ENCODE measurements at places on chromosomes 5 and 9.

DNA sequence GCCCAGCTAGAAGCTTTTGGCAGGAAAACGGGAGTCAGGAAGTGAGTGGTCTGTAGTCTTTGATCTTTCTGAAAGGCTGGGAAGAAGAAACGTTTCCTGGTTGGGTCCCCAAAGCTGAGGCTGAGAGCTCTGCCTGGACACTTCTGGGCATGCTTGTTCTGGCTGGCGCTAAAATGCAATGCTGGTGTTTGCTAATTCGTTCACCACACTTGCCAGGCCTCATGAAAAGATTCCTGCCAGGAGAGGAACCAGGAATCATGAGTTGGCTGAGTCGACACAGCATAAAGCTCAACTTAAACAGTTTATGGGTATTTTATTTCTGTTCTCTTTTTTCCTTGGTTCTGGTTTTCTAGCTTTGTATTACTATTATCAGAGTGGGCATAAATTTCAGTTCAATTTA, 10.7 kb upstream of the PTGR1 start:
- no peak for DNase-seq

GRCh38 chr5:157523976-157524375, 51.6 kb downstream of the ADAM19 start:
- DNase-seq: no peak

- no peak for DNase-seq
Measured at GRCh38 chr5:115599502-115599901, 2.8 kb downstream of the TICAM2 start.

DNA sequence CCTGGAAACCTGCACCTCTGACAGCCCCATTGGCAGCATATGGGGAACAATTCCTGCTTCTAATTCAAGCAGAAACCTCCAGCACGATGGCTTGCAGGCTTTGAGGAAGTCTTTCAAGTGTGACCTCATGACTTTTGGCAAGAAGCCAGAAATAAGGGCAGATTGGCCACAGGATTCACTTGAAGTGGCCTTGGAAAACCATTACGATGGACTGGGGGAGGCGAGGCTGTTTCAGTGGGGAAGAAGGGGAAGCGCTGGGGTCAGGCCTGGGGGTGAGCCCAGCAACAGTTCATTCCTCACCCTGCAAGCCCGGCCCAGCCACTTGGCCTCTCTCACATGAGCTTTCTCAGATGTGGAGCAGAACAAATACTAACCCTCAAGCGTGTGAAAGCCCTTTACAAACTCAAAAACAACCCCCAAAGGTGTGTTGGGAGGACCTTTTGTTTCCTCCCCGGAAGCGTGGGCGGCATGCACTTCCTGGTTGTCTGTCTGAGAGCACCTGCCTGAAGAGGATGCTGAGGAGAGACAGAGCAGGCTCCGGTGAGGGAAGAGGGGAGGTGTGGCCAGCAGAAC, 26.9 kb upstream of the EEIG1 start:
- DNase-seq: peak; percentile 85

GRCh38 chr5:82011761-82012160, 39.9 kb downstream of the ATG10 start:
- DNase-seq: no peak

DNA sequence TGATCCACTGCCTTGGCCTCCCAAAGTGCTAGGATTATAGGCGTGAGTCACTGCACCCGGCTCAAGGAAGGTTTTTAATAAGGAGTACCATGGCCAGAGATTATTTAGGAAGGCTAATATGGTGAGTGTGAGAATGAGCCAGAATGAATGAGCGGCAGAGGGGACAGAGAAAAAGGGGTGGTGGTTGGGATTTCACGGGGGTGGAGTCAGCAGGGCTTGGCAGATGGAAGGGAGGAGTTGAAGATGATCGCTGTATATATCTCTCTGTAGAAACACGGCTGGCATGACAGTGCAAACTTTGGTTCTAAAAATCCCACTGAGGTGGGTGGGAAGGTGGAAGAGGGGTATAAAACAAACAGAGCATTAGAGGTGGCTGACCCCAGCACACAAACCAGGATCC, 176.7 kb upstream of the TBC1D2 start:
- DNase-seq: no peak

GRCh38 chr9:101738566-101739183, at the start of gene GRIN3A:
GRIN3A (minus strand) TSS chr9:101738647; CDS start chr9:101737979, 668 bp downstream.
- no peak for DNase-seq

GRCh38 chr5:31806561-31806960, 167.6 kb downstream of the PDZD2 start:
- no peak for DNase-seq

DNA sequence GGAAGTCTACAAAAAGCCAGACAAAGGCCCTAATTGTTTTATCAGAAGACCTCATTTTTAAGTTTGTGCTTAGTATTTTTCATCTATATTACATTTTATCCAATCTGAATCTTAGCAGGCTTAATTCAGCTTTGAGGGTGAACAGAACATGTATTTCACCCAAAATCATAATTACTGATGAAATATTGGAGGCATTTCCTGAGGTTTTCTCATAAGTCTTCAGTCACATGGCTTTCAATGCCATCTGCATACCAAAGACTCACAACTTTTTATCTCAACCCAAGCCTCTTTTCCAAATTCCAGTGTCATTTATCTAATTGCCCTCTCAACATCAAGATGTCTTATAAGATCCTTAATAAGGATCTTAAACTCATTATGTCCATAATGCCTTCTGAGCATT, 150.8 kb downstream of the TTC39B start:
- DNase-seq: no peak

GRCh38 chr5:11182441-11183080, 421.5 kb upstream of the DAP start:
- DNase-seq: no peak

DNA sequence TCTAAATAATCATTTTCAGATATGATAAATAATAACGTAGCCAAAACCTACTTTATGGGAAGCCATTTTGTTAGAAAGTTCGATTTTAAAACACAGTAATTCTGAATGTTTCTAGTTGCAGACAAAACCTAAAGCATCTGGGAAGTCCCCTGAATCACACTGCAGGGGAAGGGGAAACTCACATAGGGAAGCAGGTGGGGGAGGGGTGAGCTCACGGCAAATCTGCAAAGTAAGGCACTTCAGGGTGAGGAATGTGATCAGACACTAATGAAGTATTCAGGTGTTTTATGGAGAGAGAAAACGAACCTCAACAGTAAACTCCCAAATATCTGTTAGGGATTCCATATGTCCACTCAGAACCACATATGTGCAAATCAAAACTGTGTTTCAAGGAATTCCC, 70.7 kb downstream of the EPB41L4A start:
- no peak for DNase-seq

- no peak for DNase-seq
Measured at GRCh38 chr9:73200694-73201452, 49.2 kb downstream of the ANXA1 start.

DNA sequence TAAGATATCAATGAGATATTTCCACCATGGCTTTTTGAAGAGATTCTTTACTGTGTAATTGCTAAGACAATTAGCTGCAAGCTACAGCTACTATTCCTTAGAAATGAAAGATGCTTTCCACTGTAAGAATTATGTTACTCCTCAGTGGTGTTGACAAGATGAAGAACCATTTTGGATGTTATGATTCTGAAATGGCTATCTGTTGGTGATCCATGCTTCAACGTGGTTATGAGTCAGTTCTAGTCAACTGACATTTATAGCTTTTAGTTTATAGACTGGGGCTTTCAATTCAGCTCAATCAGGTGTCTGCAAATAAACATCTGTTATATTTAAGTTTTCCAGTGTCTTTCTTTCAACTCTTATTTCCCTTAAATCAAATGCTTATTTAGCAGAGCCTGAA, 93.7 kb downstream of the SGCD start:
- no peak for DNase-seq

DNA sequence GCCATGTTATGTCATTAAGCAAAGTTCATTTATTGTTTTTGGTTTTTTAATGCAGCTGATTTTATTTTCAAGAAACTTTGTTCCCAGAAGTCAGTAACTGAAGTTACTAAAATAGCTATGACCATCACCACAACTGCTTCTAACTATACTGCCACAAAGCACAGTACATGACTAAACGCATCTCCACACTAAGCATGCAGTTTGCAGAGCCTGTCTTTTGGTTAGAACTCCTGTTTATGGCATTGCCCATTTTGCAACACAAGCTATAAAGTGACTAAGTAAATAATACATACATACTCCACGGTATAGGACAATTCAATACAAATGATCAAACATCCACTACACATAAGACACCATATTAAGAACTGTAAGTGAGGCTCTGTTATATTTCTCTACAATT, 109.7 kb downstream of the MLLT3 start:
- DNase-seq: no peak

DNA sequence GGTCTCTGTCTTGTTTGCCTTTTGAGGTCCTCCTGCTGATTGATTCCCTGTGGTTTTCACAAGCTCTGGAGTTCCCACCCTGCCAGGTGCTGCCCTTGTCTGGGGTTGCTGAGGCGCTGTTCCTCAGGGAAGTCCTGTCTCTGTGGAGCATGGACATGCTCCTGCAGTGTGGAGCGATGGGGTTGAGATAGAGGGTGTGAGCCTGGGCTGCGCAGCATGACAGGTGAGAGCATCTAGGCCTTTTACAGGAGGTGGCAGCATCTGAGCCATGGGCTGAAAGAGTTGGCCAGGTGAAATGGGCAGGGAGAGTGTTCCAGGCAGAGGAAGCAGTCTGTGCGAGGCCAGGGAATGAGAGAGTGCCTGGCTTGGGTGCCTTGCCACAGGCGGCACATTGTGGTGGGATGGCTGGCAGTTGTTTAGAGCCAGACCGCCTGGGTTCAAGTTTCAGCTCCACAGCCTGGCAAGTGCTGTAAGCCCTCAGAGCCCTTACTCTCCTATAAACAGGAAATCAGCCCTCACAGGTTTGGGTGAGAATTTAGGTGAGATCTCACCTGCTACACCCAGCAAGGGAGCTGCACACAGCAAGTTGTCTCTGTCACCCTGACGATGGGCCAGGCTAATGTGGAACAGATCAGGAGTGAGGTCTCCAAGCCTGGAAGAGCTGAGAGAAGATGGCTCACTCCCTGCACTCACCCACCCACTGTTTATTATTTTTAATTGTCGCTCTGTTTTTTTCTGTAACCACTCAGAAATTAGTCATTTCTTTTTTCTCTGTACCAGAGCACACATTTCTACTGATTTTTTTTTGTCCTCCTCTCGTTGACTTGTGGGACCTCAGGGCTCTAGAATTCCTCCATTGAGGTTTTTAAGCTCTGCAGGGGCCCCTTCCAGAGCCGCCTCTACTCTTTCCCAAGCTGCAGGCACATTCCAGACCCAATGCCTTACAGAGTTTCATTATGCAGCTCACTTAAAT, 19.6 kb downstream of the TCOF1 start:
- no peak for DNase-seq

DNA sequence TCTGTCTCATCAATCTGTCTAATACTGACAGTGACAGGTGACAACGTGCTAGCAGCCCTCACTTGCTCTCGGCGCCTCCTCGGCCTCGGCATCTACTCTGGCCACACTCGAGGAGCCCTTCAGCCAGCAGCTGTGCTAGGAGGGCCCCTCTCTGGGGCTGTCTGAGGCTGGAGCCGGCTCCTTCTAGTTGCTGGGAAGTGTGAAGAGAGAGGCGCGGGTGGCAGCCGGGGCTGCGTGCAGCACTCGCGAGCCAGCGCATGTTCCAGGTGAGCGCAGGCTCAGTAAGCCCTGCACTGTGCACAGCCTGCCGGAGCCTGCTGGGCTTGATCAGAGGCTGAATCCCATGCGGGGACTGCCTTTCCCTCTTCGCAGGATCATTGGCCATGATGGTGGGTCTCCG, 330.7 kb downstream of the CDH10 start:
- DNase-seq: no peak

- no peak for DNase-seq
Measured at GRCh38 chr5:125865166-125865815, 557.9 kb upstream of the GRAMD2B start.

GRCh38 chr5:115246361-115246991, 16.2 kb downstream of the PGGT1B start:
- DNase-seq: no peak

DNA sequence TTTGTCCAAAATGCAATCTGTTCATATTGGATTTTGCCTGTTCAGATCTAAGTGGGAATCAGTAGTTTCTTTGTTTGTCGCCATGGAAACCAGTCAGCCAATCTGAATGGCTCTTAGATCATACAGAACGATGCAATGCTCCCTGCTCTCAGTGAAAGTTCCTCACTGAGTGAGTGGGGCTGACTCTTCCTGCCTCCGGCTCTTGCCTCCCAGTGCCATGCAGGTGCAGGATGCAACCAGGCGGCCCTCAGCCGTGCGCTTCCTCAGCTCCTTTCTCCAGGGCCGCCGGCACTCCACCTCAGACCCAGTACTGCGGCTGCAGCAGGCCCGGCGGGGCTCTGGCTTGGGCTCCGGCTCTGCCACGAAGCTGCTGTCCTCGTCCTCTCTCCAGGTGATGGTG, at the start of gene PTPDC1:
Gene PTPDC1, plus strand, starts transcription at position 151 of the 400 bp plus-strand sequence. Its CDS starts 67 bp downstream, at position 218.
- no peak for DNase-seq

GRCh38 chr5:6202968-6203365, 175.4 kb downstream of the MED10 start:
- DNase-seq: no peak

GRCh38 chr5:150399524-150400211, 13.0 kb downstream of the CD74 start:
- no peak for DNase-seq

- no peak for DNase-seq
Measured at GRCh38 chr5:67147760-67148159, 48.8 kb downstream of the CD180 start.

DNA sequence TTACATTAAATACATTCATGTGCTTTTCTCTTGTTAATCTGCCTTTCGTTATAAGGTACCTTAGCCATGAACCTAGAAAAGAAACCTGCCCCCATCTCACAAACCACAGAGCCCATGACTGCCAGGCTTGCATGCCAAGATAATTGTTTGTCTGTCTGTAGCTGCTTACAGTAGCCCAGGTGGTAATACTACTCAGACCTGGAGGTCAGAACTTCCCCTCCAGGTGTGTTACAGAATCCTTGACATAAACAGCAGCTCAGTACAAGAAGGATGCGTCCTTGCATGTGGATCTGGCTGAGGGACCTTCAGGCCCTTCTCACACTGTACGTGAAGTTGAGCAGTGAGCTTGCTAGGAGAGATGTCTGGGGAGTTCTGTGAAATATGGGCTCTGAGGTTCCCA, 291.4 kb downstream of the CSNK1G3 start:
- no peak for DNase-seq
